ENCODE measurements at places on chromosomes 16 and 17.

DNA sequence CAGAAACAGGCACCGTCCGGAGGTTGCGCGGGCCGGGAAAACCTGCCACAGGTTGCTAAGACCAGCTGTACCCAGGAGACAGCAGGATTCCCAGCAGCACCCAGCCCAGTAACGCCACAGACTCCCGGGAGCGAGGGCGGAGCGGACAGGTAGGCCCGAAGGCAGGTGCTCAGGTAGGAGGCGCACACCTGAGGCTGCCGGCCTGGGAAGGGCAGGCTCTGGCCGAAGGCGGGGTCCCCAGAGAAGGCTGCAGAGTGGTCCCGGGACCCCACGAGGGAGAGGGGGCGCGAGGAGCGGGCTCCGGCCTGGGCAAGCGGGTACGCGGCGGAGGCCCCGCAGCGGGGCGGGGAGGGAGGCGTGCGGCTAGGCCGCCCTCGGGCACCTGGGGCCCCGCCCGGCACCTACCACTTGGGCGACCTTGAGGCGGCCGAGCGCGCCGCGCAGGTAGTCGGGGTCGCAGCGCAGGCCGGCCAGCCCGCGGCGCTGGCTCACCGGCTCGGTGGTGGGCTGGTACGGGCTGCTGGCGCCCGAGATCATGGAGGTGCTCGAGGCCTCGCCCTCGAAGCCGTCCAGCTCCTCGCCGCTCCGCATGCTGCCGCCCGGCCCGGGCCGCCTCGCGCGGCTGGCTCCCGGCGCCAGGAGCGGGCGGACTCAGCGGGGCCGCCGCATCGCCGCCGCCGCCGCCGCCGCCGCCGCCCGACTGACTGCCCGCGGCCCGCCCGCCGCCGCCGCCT, 441 bp downstream of the CMTM4 start:
- DNase-seq, result peak; percentile 32

DNA sequence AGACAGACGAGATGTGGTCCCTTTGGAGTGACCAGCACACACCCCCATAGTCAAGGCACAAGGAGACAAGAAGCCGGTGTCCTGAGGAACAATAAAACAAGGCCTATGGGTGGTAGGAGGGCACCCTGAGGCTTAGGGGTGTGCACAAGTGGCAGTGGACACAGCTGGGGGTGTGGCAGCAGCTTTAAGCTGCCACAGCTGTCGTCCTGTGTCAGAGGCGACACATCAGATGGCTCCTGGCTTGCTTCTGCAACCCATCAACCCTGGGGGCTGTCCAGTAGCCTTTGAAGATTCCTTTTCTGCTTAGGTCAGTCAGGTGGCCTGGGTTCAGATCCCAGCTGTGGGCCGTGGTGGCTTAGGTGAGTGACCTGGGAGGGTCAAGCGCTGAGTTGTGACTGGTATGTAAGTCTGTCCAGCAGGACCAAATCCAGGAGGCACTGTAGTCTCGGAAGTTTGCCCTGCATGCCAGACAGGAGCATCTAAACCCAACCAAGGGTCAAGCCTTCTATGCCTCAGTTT, 15.8 kb downstream of the DRC3 start:
- DNase-seq, result no peak

DNA sequence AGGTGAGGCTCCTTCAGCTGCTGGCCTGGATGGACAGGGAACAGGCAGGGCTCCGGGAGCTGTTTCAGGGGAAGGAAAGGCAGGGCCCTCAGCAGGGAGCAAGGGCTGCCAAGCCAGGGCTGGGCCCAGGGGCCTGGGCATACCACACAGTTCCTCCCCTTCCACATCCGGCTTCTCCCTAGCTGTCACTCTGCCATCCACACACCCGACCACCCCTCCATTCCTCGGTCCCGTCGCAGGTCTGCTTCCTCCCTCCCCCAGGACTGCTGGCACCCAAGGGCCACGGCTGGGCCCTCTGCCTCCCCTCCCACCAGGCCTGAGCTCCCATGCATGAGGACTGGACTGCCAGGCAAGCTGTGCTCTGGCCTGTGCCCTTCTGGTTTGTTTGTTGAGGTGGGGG, 24.0 kb downstream of the CDIP1 start:
- no peak for DNase-seq

DNA sequence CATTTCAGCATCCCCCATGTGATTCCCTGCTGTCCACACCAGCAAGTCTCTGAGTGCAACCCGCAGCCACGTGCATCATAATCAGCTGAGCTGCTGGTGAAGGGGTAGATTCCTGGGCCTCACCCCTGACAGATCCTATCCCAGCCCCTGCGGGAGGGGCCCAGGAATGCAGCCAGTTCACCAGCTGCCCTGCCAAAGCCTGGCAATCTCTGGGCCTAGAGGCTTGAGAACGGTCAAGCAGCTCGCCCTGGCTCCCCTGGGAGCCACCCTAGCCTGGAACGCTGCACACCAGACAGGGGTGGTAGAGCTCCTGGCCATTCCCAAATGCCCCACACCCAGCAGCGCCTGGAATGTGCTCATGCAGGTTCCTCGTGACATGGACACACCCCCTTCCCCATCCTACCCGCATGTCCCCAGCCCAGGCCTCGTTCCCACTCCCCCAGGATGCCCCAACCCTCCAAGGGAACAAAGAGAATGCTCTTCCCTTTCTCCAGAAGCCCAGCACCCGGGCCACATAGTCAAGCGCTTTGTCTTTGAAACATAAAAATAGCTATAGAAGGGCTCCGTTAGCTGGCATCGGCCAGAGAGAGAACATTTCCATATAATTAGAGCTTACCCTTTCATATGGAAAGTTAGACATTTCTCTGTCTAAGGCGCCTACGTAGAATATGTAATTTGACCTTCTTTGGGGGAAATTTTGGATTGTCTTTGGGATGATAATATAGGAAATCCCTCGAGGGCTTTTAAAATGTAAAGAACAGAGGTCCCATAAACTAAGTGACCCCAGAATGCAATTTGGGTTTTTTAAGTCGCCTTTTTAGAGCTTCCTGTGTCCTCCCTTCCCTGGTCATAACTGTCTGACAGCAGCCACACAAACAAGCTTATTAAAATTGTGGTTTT, 3.4 kb downstream of the CEP295NL start:
- no peak for DNase-seq

DNA sequence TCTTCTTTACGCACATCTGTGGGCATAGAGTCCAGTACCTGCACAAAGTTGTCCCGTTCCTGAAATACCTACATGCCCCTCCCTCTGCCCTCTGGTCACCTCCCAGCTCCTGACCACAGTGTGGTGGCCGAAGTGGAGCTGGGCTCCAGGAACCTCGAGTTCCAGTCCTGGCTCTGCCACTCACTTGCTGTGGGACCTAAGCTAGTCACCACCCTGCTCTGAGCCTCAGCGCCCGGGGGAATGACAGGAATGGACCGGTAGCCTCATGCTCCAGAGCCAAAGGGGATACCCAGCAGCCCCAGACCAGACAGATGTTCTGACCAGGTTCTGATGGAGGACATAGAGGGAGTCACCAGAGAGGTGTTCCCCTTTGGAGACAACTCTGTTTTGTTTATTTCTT, 26.7 kb upstream of the ITGA3 start:
- no peak for DNase-seq

- DNase-seq, result no peak
Measured at GRCh38 chr17:47934856-47935255, 6.5 kb upstream of the PNPO start.

DNA sequence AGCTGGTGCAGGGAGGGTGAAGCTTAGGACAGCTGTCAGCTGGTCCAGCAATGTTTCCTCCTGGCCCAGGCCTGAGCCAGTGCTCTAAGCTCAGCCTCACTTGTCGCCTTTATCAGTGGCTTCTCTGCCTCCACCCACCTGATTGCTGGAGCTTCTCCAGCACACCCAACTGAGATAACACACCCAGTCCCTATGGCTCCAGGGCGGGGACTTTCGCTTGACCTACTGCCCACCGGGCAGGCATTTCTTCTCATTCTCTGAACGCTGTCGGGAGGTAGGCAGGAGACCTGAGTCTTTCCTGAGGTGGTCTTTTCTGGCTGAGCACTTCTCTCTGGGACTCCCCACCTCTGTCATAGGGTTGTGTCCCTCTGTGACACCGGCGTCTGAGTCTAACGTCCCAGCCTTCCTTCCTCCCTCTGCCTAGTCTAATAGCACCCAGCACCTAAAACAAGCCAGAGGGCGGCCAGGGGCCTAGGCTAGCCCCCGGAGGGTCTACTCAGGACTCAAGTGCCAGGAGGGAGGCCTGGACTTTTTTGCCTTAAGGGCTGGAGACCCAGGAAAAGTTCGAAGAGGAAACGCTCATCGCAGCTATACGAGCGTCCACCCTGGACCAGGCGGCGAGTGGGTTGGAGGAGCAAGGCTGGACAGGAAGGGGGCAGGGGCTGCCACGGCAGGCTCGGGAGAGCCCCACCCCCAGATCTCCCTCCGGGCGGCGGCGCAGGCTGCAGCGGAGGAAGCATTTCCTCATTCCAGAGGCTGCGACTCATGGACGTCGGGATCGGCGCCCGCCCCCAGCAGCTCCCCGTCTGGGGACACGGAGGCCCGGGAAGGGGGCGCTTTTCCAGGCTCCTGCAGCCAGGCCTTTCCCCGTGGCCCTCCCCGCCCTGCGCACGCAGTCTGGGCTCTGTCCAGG, 756 bp downstream of the TAX1BP3 start:
- peak; percentile 27 for DNase-seq

DNA sequence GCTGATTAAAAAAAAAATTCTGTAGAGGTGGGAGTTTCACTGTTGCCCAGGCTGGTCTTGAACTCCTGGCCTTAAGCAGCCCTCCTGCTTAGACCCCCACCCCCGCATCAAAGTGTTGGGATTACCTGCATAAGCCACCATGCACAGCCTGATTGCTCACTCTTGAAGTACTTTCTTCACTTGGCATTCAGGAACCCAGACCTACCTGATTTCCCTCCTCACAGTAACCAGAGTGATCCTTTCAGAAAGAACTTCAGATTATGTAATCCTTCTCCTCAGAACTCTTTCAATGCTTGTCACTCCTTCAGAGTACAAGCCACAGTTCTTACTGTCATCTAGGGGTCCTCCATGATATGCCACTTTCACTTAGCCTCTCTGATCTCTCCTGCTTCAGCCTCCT, 1.4 kb downstream of the EFCAB13 start:
- no peak for DNase-seq

DNA sequence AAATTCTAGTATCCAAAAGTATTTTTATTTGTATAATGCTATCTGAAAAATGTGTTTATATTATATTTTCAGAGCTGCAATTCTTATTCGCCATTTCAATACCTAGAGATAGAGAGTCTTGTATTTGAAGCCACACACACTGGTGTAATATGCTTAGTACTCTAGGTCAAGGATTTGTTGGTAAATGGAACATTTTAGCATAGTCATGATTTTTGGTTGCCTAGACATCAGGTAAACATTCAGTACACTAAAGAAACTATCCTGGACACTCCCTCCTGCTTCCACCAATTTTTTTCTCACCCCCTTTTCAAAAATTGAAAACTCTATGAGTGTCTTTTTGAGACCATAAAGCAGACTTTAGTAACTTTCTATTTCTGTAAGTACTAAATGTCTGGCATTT, 20.8 kb downstream of the ABHD15 start:
- no peak for DNase-seq

DNA sequence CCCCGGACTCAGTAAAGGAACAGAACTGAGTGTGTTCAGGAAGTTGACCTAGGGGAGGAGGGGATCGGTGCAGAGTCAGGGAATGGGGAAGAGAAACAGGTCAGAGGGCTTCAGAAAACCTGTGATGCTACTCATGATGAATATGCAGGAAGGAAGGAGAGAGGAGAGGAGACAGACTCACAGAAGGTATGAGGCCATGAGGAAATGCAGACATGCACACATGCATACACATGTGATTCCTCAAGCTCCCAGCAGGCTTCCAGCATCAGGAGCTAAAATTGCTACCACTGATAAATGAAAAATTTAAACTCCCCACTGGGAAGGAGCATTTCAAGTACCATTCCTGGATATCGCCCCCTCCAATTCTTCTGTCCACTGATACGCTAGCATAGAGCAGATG, 262.6 kb downstream of the SLC39A11 start:
- no peak for DNase-seq

DNA sequence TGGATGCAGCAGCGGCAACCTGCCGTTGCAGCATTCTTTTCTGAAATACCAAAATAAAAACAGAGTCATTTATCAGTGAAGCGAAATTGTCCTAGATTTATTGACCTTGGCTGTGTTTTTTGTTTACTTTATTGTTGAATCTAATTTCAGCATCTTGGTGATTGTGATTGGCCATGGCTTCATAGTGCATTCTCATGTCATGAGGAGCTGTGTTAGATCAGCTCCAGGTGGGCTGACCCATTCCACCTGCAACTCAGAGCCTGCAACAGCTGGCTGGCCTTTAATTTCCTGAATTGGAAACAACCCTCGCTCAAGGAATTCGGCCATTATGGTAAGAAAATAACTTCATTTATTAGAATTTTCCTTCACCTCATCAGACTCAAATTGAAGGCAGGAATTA, 16.4 kb downstream of the KRT24 start:
- DNase-seq, result no peak

GRCh38 chr17:66198242-66198641, 6.3 kb upstream of the CEP112 start:
- no peak for DNase-seq

DNA sequence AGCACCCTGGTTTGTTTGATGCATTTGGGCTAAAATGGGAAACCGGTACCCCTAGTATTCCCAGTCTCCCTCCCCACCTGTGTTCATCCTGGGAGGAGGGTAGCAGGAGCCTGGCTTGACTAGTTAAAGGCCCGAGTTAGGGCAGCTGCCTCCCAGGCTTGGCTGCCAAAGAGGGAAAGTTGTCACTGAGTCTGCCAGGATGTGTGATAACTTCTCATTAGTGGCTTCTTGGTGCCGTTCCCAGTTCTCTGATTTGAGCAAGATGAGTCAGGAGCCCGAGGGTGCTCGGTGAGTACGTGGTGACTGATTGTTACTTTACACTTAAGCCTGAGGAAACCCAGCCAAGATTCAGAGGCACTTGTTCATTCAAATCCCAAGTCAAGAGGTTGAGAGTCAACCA, 2.5 kb downstream of the KRT32 start:
- DNase-seq, result no peak

DNA sequence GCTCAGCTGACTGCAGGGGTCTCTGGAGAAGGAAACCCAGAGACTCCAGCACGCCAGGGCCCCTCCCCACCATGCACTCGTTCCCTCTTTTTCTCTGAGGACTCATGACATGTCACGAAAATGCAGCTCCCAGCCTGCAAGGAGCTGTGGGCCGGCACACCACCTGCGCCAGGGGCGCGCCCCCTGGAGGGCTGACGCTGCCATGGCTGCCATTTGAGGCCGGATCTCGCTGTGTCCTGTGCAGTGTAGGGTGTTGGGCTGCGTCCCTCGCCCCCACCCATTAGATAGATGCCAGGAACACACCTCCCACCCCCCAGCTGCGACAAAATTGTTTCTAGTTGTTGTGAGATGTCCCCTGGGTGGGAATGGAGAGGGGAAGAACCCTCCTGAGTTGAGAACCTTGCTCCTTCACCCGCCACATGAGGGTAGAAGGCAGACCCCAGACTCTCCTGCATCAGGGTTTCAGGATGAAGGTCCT, 8.2 kb downstream of the SYNGR2 start:
- DNase-seq, result peak; percentile 87

Data from activated T-cell treated with anti-CD3 and anti-CD28 coated beads, Interleukin-2, amount 50 U/mL, for 48 hours (primary cell).